ENCODE measurements at places on chromosomes 7 and 10.

DNA sequence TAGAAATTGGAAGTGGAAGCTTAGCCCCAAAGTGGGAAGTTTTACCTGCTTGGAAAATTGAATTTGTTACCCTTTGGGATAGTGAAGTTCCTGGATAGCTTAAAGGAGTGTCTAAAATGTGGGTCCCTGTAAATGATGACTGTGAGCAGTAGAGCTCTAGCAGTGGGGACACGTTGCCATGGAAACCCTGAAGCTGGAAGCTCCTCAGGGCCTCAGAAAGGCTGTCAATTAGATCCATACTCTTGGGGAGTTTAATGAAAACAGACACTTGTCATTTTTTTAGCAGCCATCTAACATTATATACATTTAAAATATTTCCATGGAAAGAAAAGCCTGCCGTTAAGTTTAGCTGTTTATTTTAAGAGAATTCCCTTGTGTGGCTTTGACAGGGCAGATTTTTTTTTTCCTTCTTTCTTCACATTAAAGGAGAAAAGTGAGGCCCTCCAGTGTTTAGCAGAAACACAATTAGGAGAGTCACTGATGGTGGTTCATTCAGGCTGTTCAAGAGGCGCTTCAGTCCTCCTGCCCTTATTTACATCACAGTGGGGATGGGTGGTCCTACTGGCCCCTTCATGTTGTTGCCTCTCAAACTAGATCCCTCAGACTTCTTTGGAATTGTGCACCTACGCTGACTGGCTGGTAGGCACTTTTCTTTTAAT is 518.4 kb downstream of the CCSER2 start:
- no peak for DNase-seq

DNA sequence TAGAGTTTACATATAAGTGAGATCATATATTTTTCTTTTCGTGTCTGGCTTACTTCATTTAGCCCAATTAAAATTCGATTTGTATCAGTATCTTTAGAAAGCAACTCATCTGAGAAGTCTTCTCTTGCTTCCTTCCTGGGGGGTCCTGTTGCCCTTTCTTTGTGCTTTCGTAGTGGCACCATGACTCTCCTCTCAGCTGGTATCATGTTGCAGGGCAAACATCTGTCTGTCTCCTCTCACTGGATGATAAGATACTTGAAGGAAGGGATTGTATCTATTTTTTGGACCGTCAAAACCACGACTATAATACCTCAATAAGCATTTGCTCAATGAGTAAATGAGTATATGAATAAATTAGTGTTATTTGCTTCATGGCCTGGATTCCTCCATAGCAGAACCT is 382.5 kb upstream of the SORCS1 start:
- no peak for DNase-seq

GRCh38 chr7:116591202-116592040 is 66.6 kb downstream of the CAV1 start:
- DNase-seq = no peak

- DNase-seq = no peak
These were observed 32.7 kb upstream of the ARMS2 start for GRCh38 chr10:122421742-122422141.

DNA sequence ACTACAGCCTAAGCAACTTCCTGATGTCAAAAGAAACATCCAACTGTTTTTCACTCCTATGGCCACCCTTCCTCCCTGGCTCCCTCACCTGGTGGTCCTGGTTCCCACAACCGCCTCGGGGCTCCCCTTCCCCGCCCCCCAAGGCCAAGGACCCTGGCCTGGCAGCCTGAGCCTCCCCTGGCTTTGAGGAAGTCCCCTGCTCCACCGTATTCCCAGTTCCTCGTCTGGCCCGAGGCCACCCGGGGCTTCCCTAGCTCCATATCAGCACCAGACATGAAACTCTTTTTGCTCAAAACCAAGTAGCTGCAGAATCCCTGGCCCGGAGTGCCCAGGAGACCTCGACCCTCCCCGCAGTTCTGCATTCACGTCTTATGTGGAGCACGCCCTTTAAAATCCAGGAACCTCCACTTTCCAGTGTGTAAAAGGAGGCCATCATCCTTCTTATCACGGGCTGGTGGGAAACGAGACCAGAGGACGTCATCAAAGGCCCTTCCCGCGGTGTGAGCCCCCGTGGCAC is 82.9 kb downstream of the PRKAG2 start:
- no peak for DNase-seq

GRCh38 chr7:22216309-22216708 is 140.6 kb downstream of the RAPGEF5 start:
- DNase-seq = no peak

GRCh38 chr10:5325076-5325475 is 39.7 kb upstream of the UCN3 start:
- no peak for DNase-seq

GRCh38 chr10:31087851-31088250 is 56.2 kb upstream of the ZNF438 start:
- DNase-seq = no peak
